ENCODE measurements at places on chromosomes 3 and 15. TPM values are rescaled to one million over a fixed set of nuclear protein-coding genes. Genes with fewer than 3 reads are reported as not detected.

- DNase-seq, result no peak
These were observed 148.6 kb upstream of the NR2F2 start for GRCh38 chr15:96181873-96182301.

GRCh38 chr15:86854176-86854575 is 774.5 kb downstream of the AGBL1 start:
- DNase-seq, result no peak

- no peak for DNase-seq
These were observed 153.7 kb upstream of the ABI3BP start for GRCh38 chr3:101146946-101147345.

The NCBP2 gene
- total RNA-seq, result 80.8 TPM

The PCLAF gene
- 5.0 TPM for total RNA-seq

The SLC22A13 gene
- 0.94 TPM for total RNA-seq

- no peak for DNase-seq
These were observed 34.0 kb downstream of the ARIH2 start for GRCh38 chr3:48952510-48953118.

GRCh38 chr15:77208241-77208640 is 137.3 kb upstream of the TSPAN3 start:
- DNase-seq, result no peak

- no peak for DNase-seq
These were observed 1.3 kb downstream of the STT3B start for GRCh38 chr3:31534065-31534425.

- no peak for DNase-seq
These were observed 165.5 kb downstream of the NECTIN3 start for GRCh38 chr3:111236836-111237713.

- no peak for DNase-seq
These were observed 65.9 kb upstream of the IGSF10 start for GRCh38 chr3:151526757-151527156.

GRCh38 chr3:134854254-134854653 is 59.2 kb downstream of the EPHB1 start:
- no peak for DNase-seq

DNA sequence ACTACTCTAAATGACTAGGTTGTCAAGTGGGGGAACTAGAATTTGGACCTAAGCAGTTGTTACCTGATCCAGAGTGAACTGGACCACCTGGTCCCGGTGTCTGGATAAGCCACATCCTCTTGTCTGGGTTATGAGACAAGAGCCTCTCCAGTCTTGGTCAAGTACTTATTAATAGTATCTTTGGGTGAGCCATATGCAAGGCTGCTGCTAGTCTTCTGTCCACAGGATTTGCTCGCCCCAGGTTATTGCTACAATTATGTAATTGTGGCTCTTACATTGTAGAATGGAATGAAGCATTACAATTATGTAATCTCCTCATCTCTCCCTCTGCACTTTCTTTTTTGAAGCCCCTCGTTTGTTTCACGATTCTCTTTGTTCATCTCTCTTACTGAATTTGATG is 24.0 kb upstream of the AGBL1 start:
- no peak for DNase-seq

The RPP25 gene
- 6.4 TPM for total RNA-seq

DNA sequence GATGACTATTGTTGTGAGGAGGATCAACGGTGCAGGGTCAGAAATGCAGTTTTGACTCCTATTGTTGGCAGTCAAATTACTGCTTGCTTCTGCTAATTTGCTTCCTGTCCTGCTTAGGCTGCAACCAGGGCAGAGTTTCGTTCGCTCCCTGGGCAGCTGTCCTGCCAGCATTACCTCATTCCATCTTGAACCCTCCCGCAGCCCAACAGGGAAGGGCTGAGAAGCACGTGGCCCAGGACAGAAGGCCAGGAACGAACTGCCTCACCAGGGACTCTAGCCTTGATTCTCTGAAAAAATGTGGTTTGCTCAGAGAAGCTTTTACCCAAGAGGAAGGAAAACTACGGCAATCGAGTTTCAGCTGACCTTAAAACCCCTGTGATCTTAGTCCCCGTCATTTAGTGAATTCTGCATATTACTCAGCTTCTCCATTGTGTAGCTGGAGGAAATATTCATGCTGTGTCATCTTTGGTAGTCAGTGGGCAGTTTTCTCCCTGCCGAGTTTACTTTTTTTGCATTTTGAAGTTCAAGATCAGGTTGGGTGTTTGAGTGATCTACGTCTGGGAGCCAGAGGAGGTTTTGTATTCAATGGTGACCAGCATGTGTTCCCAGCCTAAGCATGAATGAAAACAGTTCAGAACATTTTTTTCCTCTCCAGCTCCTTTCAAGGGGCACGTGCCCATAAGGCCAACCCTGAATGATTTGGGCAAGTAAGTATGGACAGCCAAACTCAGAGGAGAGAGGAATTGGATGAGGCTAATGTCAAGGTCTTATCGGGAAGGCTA is 23.0 kb downstream of the TLNRD1 start:
- peak; percentile 34 for DNase-seq

DNA sequence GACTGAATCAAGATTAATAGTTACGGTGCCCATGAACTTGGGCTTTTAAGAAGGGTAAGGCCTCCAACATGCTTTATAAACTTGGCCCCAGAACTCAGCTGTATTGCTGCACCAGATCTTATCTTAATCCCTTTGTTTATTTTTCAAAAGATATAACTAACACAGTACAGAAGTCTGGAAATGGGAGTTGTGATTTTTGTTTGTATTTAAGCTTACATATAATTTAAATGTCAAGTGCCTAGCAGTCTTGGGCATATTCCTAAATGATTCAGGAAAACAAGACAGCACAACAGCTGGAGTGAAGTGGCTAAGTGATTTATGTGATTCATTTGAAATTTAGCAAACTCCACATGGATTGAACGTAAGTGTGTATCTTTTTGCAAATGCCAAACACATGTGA is 56.2 kb downstream of the NBEAL2 start:
- DNase-seq, result no peak

The CCDC39 gene
- 0.62 TPM for total RNA-seq

DNA sequence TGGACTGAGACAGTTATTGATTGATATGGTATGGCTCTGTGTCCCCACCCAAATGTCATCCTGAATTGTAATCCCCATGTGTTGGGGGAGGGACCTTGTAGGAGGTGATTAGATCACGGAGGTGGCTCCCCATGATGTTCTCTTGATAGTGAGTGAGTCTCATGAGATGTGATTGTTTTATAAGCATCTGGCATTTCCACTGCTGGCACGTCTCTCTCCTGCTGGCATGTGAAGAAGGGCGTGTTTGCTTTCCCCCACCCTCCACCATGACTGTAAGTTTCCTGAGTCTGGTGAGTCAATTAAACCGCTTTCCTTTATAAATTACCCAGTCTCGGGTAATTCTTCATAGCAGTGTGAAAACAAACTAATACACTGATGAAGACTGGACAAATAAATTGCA is 105.6 kb upstream of the MELTF start:
- DNase-seq, result no peak

The GALNT15 gene
- 2.0 TPM for total RNA-seq

DNA sequence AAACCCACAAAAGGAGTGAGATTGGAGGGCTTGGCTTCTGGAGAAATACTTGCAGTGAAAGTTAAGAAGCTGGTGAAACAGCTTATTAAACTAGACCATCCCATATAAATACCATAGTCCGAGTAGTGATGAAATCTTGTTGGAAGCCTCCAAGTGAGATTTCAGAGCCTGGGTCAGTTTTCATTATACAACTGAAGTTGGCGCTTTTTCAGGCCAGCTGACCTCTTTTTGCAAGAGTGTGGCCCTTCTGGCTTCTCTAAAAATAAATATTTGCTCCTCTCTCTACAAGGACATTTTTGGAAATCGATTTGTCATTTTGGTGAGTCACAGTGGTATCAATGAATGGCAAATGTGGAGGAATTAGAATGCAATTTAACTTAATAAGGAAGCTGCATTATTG is 51.2 kb upstream of the THRB start:
- DNase-seq, result no peak

GRCh38 chr3:184565421-184566211 is 4.0 kb downstream of the EPHB3 start:
- DNase-seq, result peak; percentile 36

DNA sequence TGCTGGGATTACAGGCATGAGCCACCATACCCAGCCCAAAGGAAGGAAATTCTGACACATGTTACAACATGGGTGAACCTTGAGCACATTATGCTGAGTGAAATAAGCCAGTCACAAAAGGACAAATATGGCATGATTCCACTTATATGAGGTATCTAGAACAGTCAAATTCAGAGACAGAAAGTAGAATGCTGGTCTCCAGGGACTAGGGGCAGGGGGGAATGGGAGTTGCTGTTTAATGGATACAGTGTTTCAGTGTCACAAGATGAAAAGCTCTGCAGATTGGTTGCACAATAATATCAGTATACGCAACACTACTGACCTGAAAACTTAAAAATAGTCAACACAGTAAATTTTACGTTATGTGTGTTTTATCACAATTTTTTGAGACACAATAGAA is 4.1 kb downstream of the SPATA12 start:
- no peak for DNase-seq

GRCh38 chr15:20341901-20342600 is 199.5 kb downstream of the GOLGA6L6 start:
- no peak for DNase-seq

DNA sequence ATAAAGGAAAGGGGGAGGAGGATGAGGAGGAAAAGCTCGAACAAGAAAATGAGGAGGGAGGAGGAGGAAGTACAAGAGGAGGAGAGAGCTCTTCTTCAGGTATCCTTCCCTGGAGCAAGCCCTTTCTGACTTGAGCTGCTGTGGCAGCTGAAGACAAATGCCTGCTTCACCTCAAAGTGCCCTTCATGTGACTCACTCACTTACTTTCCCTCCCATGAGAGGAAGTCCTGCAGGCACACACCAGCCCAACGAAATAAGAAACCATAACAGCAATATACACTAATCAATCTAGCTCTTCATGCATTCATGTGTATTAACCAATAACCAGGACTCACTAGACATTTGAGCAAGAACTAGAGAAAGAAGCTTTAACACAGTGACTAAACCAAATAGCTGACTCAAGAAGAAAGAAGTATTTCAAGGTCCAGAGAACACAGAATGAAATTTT is 251.9 kb downstream of the IGSF11 start:
- DNase-seq, result no peak

DNA sequence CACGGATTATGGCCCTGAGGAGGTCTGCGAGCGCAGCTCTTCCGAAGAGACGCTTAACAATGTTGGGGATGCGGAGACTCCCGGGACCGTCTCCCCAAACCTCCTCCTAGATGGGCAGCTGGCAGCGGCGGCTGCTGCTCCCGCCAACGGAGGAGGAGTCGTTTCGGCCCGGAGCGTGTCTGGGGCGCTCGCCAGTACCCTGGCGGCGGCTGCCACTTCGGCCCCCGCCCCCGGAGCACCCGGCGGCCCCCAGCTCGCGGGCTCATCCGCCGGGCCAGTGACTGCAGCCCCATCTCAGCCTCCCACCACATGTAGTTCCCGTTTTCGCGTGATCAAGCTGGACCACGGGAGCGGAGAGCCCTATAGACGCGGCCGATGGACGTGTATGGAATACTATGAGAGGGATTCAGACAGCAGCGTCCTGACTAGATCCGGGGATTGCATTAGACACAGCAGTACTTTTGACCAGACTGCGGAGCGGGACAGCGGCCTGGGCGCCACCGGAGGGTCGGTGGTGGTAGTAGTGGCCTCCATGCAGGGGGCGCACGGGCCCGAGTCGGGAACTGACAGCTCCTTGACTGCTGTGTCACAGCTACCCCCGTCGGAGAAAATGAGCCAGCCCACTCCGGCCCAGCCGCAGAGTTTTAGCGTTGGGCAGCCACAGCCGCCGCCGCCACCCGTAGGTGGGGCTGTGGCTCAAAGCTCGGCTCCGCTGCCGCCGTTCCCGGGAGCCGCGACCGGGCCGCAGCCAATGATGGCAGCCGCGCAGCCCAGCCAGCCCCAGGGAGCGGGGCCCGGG is 1.6 kb downstream of the TSC22D2 start:
- DNase-seq, result peak; percentile 73

DNA sequence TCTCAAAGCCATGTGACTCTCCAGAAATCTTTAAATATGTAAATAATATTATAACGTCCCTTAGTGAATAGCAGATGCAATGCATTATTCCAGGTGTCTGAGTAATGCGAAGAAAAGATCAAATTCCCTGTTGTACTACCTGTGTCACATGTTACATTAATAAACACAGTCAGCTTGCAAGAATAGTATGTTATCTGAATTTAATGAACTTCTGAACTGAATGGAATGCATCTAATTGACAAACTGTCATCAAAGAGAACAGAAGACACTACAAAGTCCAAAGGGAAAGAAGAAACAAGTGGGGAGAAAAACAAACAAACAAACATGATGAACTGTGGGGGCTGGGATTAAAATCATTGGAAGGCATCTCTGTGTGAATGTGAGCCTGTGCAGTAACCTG is 508.8 kb downstream of the LPP start:
- no peak for DNase-seq

DNA sequence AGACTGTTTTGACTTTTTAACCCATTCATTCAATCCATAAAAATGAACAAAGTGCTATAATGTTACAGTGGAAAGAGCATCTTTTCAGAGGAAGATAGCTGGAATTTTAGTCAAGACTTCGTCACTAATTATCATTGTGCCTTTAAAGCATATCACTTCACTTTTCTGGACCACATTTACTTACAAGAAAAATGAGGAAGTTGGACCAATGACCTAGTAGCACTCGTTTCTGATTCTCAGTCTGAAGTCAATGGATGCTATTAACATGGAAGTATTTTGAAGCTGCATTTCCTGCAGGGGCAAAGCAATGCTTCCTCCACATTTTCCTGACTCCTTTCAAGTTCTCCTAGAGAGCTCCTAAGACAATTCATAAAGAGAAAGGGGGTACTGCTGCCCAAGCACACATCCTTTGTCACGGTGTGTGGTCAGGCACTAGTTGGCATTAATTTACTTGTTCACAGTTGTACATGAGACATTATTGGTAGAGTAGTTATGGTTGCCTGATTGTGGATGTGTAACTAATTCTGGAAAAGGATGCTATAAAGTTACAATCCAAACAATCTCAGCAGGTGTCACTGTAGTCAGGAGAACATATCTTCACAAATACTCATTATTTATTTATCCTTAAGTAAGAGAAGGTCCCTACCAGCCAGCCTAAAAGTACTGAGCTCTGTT is 1049.1 kb downstream of the FHIT start:
- DNase-seq, result no peak

DNA sequence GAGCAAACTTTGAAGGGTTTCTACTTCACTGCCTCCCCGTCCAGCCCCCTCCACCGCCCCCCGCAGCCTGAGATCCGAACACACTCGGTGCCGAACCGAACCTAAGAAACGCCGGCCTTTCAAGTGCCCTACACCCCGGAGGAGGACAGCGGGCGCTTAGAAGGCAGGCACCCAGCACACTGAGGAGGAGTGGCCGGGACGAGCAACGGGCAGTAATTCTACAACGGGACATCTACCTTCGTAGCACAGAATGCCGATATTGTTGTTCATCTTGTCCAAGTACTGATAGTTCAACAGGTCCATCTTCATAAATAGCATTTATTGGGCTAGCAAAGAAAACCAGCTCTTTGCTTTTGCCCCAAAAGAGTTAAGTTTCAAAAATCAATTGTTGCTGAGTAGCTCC is 513 bp downstream of the VGLL4 start:
- DNase-seq, result no peak

- no peak for DNase-seq
These were observed 113.2 kb downstream of the PPP2R3A start for GRCh38 chr3:136078421-136079364.

DNA sequence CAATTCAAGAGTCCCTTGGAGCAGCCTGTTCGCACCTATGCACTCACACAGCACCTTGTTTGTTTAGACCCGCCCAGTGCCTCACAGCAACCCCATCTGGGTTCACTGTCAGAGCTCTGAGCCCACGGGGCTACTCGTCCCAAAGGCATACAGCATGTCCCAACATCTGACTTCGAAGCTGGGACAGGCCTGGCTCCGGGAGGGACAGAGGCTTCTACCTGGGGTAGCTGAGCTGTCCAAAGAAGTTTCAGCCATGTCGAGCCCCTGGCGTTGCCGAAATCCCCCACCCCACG is 28.6 kb upstream of the CYP11A1 start:
- no peak for DNase-seq

The C3orf20 gene
- 0.16 TPM for total RNA-seq

Data from occipital lobe (tissue), 3 donors.